HEK293T (cell line): ENCODE measurements at places on chromosomes 13 and 19.
A peak's percentile ranks its signal among the peaks of the same experiment; 100 is the strongest.

- no peak for DNase-seq
Observed at GRCh38 chr13:66837246-66837645, 392.9 kb downstream of the PCDH9 start.

DNA sequence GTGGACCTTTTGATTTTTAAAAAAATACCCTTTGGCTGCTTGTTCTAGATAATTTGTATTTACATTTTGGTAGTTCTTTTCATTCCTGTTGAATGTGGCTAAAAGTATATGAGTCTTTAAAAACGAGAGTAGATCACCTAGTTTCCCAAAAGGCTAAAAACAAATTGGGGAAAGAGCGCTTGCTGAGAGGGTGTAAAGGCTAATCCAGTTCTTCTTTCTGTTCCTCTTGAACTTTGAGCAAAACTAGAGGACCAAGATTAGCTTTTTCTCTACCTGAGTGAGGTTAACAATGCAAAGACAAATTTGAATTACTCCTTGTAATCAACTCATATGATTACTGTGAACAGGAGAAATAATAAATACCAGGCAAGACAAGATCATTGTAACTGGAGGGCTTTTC, 2513.2 kb downstream of the PCDH9 start:
- DNase-seq: no peak

- no peak for DNase-seq
Observed at GRCh38 chr13:41654796-41655195, 197.4 kb downstream of the RGCC start.

- no peak for DNase-seq
Observed at GRCh38 chr19:58291943-58292342, 13.2 kb downstream of the ZNF8 start.

DNA sequence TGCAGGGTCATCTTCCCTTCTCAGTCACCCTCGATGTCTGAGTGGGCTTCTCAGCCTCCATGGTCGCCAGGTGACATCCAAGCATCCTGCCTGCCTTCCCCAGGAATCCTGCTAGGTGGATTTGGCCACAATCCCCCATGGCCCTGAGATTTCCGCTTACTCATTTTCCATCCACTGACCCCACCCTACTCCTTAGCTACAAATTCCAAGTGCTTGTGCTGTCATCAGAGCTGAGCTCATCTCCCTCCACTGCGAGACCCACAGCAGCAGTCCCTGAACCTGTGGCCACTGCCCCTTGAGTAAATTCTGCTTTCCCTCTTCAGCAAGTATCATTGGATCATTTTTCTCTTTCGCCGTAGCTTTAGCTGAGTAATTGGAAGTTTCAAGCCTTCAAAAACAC, 90.5 kb upstream of the ANKRD10 start:
- no peak for DNase-seq

GRCh38 chr13:106625578-106625977, 57.6 kb upstream of the ARGLU1 start:
- DNase-seq: no peak

DNA sequence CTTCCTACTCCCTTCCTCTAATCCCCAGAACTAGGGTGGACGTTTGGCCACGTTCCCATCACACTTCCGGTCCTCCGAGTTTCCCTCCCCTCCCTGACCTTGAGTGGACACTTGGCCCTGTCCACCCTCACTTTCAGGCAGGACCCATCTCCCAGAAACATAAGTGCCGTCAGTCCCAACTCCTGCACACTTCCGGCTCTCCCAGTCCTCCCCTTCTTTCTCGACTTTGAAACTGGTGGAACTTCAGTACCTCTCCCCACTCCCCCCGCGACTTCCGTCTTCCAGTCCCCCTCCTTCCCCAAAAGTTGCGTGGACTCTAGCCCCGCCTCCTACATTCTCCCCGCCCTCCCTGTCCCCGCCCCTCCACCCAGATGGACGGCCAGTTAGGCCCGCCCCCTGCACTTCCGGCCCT, 278 bp upstream of the ZNF274 start:
- DNase-seq: peak; percentile 91

- DNase-seq: no peak
Observed at GRCh38 chr13:99516153-99516929, 15.1 kb downstream of the TM9SF2 start.

GRCh38 chr13:100733261-100733660, 58.7 kb upstream of the TMTC4 start:
- no peak for DNase-seq

GRCh38 chr13:44806826-44807225, 182.4 kb downstream of the NUFIP1 start:
- DNase-seq: no peak

DNA sequence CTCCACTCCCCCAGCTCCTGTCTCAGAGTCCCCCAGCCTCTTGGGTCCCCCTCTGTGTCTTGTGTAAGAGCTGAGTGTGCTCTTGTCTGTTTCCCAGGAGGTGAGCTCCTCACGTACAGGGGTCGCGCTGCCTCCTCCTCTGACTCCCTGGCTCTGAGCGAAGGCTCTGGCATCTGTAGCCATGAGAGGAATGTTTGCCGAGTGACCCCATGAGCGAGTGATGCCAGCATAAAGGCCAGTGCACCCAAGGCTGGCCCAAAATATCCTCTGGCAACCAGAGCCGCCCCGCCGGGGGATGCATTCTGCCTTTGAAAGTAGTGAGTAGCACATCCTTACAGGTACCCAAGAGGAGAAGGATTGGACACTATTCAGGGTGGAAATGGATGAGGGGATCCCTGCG, 26.2 kb upstream of the C19orf12 start:
- no peak for DNase-seq

GRCh38 chr19:47438793-47439220, 19.5 kb upstream of the MEIS3 start:
- no peak for DNase-seq

DNA sequence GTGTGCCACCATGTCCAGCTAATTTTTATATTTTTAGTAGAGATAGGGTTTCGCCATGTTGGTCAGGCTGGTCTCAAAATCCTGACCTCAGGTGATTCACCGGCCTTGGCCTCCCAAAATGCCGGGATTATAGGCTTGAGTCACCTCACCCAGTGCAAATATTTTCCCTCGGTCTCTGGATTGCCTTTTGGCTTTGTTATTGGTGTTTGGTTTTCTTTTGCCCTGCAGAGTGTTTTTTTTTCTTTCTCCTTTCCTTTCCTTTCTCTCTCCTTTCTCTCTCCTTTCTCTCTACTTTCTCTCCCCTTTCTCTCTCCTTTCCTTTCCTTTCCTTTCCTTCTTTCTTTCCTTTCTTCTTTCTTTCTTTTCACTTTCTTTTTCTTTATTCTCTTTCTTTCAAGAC, 33.2 kb downstream of the KDM4B start:
- no peak for DNase-seq

GRCh38 chr13:89407357-89407756, 1736.2 kb downstream of the SLITRK5 start:
- no peak for DNase-seq

- DNase-seq: no peak
Observed at GRCh38 chr13:32086366-32086765, 54.8 kb downstream of the FRY start.

- DNase-seq: no peak
Observed at GRCh38 chr13:75299913-75300862, 181.8 kb downstream of the TBC1D4 start.

- DNase-seq: no peak
Observed at GRCh38 chr13:102983496-102983895, 82.7 kb downstream of the SLC10A2 start.

DNA sequence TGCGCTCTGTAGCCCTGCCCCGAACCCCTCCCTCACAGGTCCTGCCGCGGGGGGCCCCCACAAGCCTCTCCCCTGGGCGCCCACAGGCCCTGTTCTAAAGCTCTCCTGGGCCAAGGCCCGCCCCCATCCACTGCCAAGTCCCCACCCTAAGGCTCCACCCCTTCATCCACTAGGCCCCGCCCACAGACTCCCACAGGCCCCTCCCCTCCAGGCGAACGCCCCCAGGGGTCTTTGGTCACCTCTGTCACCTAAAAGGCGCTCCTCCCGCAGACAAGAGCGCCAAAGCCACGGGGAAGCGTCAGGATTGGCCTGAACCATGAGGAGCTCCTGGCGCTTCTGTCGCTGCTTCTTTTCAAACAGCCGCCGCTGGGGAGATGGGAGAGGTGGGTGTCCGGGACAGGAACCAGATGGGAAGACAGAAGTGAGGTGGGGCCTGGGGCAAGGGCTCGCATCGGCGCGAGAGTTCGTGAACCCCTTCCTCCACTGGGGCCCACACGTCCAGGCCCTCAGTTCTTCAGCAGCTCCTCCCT, 2.3 kb downstream of the TULP2 start:
- peak; percentile 82 for DNase-seq

DNA sequence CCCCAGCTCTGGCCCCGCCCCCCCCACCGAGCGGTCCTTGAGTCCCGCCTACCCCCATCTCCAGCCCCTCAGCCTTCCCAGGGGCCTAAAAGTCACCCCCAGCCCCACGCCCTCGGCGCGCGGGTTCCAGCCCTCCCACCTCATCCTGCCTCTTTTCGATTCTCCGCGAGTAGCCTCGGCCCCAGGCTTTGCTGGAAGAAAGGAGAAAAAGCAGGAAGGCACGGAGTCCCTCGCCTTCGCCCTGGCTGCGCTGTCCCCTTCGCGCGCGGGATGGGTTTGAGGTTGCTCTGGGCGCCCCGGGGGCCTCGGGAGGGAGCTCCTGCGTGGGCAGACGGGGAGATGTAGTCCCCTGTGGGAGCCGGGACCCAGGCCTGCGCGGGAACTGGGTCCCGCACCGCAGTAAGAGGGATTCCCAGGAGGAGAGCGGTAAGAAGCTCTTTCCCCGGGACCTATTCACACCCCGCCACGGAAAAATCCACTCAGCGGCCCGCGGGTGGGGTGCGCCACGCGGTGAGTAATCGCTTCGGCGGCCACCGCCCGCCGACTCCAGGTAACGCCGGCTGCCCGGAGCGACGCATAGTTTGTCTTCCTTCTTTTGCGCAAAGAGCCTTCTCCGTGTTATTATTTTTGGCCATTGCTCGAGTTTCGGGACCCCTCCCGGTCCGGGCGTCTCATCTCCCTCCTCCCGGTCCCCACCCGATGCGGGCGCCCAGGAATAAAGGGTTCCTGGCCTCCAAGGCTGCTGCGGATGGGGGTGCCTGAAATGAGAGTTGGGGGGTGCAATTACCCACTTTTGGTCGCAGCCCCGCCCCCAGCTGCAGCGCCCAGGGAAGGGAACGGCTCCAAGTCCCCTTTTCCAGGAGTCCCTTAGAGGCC, 865 bp upstream of the CRLF1 start:
- DNase-seq: peak; percentile 37

- DNase-seq: peak; percentile 78
Observed at GRCh38 chr19:8334458-8335342, 8.4 kb downstream of the KANK3 start.

- no peak for DNase-seq
Observed at GRCh38 chr19:18428173-18428786, 9.1 kb downstream of the SSBP4 start.
